Vagina (tissue), 2 donors: ENCODE measurements at places on chromosomes 5 and 9. TPM values are rescaled to one million over a fixed set of nuclear protein-coding genes. Genes with fewer than 3 reads are reported as not detected.

Gene DCTN3
- total RNA-seq = 78.6 TPM

Gene KCTD16
- 0.25 TPM for total RNA-seq

Gene PTGS1
- 12.0 TPM for total RNA-seq

Gene TNFSF8
- total RNA-seq = 4.2 TPM

Gene PRRC2B
- total RNA-seq = 116 TPM

Gene NEURL1B
- 30.9 TPM for total RNA-seq

Gene UGT3A2
- total RNA-seq = not detected

Gene OR13C3
- total RNA-seq = not detected

Gene ZDHHC12
- 19.4 TPM for total RNA-seq

Gene FAXDC2
- total RNA-seq = 35.4 TPM

Gene PPP1R26
- 7.9 TPM for total RNA-seq

GRCh38 chr9:14395317-14396082, 81.6 kb upstream of the NFIB start:
- no peak for DNase-seq

DNA sequence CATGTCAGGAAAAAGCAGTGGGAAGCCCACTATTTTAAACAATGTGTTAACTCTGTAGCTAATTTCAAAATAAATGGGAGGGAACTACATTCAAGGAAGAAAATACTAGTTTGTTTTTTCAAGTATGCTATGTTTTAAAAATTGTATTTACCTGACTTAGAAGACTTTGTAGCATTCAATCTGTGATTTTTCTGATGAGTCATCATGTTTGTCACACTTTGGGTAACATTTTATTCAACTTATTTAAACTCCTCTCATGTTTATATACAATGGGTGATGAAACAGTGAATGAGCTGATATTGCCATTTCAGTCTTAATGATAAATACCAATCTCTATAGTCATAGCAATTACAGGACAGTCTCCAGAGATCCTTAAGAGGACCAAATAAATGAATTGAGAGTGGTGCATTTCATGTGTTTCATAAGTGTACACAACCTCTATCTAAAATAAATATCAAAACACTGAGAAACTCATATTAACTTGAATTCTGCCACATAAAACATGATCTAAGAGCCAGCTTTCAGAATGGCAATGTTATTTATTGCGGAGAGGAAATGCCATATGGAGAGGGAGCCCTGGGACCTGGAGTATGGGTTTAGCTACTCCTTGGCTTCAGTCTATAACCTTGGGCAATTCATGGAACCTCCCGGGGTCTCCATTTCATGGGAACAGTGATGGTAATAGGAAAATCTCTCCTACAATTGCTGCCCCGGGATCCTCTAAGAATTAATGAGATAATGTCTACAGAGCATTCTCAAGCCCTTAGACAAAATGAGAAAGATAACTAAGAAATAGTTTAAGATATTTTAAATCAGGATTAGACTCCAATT, 913.9 kb downstream of the TLE4 start:
- no peak for DNase-seq

GRCh38 chr9:85216601-85217000, 525.2 kb downstream of the AGTPBP1 start:
- no peak for DNase-seq

GRCh38 chr9:17380126-17380861, 198.6 kb upstream of the SH3GL2 start:
- DNase-seq = no peak

GRCh38 chr5:34811706-34812105, 27.3 kb upstream of the TTC23L start:
- no peak for DNase-seq

DNA sequence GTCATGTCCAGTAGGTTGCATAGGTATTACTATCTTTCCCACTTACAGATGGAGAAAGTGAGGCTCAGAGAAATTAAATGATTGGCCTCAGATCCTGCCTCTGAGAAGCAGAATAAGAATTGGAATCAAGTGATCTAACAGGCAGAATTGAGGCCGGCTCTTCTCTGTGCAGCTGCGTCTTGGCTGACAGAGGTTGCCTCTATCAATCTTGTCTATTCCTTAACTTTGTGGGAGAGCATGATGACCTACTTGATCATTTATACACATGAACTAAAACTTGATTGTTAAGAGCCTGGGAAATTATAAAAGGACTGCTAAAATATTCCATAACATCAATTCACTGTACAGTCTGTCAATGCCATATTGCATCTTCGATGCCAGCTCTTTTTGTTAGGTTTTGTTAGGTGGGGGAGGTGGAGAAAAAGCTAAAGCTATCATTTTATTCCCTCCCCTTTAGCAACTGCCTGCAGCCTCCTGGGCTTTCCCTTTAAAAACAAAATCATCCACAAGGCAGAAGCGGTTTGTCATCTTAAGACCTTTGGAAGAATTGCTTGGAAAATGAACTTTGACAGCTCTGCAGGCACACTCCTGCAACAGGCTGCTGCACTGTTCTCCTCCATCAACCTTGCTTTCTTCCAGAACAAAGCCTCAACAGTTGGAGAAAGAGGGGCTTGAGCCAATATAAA, 247.4 kb downstream of the SMARCA2 start:
- DNase-seq = no peak

DNA sequence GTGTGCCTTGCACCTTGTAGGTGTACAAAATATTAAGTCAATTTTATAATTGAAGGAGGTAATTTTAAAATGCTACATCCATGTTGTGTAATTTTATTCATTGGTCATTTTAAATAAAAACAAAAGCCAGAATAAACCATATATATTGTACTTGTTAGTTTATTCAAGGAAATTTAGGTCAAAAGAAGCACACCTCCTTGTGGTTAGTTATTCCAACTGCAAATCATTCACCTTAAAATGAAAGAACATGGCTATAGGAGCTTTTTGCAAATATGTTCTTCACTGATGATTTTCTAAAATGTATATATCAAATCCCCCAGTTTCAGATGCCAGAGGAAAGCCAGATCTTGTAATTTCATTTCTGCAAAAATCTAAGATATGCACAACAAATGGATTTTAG, 5.4 kb upstream of the MOCS2 start:
- DNase-seq = no peak

GRCh38 chr5:24623031-24623430, 21.7 kb downstream of the CDH10 start:
- no peak for DNase-seq

GRCh38 chr5:69043655-69043996, 50.2 kb upstream of the SLC30A5 start:
- no peak for DNase-seq

GRCh38 chr5:83072966-83073365, 4.2 kb downstream of the TMEM167A start:
- DNase-seq = no peak

- DNase-seq = no peak
These were observed 147.5 kb downstream of the LURAP1L start for GRCh38 chr9:12922224-12922866.

- no peak for DNase-seq
These were observed 24.1 kb downstream of the GOLGA2 start for GRCh38 chr9:128251732-128252100.

DNA sequence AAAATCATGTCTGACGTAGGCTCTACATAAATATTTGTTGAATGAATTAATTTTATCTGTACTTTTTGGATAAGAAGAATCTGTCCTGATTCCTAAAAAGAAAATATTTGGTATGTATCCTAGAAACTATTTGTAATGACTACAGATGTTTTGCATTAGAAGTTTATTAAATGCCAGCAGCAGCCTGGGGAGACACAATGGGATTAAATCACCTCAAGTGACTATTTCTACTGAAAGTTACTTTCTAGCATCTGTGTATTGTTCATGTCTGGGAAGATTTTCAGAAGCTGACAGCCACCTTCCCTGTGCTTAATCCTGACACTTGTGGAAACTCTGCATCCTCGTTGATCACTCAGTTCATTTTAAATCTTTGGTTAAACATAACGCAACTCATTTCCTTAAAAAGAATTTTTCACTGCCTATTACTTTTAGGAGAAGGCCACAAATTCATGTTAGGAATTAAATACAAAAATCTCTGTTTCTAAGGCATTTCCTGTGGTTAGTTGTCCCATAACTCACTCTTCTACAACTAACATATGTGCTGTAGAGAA, 209.3 kb upstream of the PPP1R2B start:
- no peak for DNase-seq
